ENCODE measurements at places on chromosomes 2 and 18.

GRCh38 chr2:219571311-219572236 is at the start of gene OBSL1:
Gene OBSL1 (minus strand): TSS chr2:219571539. CDS start chr2:219571232, 307 bp downstream.
- no peak for DNase-seq

DNA sequence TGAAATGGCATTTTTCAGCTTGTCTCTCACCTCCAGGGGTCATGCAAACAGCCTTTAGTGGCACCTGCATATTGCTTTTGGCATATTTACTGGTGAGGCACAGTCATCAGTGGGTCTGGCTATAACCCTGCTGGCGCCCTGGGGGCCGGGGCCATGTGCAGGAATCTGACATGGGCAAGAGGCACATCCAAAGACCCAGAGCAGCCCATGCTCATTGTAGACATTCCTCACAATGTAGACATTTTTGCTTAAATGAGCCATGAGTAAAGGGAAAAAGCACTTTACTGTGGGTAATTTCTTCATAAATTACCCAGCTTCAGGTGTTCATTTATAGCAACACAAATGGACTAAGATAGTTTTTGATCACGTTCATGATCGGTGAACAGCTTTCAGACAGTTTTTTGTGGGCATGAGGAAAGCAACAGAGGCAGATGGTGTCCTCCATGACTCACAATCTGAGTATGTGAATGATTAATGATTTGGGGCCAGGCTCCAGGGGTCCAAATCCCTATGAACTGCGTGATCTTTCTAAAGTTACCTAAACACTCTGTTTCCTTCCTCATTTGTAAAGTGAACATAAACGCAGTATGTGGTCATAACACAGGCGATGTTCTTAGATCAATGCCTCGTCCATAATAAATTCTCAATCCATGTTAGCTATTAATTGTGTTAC is 85.8 kb downstream of the LIPG start:
- no peak for DNase-seq

DNA sequence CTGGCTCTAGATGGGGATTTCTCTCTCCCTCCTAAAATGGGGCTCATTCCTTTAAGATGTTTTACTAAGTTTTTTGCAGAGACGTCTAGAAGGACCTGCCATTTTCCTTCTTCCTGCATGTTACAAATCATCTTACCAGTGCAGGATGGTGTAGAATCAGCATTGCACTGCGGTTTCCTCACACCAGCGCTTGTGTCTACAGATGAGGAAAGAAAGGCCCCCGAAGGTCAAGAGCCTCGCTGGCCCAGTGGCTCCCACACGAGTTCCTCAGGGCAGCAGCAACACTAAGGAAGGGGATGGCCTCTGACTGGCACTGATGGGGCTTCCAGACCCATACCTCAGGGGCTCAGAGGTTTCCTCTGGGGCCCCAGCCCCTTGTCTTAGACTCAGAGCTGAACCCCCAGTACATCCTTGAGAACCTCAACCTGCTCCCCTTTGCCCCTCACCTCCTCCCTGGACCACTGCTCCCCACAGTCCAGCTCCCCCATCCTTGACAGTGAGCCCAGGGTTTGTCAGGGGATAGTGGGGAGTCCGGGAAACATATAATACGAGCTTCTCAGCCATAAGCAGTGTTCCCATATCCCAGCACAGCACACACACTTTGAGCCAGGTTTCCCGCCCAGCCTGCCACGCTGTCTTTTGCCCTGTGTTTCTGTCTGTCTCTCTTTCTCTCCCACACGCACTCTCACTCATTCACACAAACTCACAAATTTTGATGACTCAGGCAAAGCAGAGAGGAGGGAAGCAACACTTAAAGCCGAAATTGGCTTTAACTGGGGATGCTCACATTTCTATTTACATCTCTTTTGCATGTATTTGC is 29.4 kb downstream of the ZFP36L2 start:
- no peak for DNase-seq

DNA sequence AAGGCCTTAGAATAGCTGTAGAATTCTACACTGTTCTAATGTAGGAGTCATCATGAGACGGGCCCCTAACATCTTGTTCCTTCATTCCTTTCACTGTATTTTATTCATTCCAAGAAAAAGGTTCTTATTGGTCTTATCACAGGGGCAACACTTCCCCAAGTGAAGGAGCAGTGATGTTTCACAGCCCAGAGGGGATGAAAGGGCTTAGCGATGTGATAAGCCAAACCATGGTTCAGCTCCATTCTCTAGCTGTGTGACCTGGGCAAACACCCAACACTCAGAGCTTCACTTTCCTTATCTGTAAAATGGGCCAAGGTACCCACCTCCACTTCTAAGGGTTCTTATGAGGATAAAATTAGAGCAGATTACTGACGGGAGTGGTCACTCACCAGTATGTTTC is 25.4 kb upstream of the HS6ST1 start:
- no peak for DNase-seq

GRCh38 chr2:3839476-3839875 is 136.1 kb downstream of the DCDC2C start:
- DNase-seq: no peak

DNA sequence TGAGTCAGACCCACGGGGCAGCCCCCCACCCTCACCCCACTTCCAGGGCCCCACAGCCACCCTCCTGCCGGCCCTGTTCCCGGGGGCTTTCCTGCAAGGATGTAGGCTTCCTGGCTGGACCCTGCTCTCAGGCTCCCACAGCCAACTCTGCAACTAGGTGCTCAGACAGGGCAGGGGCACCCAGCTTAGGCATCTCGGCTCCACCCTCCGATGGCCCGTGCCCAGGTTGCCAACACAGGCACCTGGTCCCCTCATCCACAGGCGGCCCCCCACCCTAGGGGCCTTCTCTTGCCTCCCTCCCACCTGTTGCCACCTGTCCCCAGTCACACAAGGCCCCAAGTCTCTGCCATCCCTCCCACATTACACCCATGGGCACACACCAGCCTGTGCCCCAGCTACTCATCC is 34.6 kb downstream of the HS6ST1 start:
- DNase-seq: no peak

GRCh38 chr2:24744356-24744755 is 48.8 kb downstream of the PTRHD1 start:
- no peak for DNase-seq

GRCh38 chr2:216385478-216385877 is 13.2 kb upstream of the MARCHF4 start:
- DNase-seq: no peak

GRCh38 chr2:241489733-241490680 is 18.4 kb downstream of the STK25 start:
- DNase-seq: no peak

DNA sequence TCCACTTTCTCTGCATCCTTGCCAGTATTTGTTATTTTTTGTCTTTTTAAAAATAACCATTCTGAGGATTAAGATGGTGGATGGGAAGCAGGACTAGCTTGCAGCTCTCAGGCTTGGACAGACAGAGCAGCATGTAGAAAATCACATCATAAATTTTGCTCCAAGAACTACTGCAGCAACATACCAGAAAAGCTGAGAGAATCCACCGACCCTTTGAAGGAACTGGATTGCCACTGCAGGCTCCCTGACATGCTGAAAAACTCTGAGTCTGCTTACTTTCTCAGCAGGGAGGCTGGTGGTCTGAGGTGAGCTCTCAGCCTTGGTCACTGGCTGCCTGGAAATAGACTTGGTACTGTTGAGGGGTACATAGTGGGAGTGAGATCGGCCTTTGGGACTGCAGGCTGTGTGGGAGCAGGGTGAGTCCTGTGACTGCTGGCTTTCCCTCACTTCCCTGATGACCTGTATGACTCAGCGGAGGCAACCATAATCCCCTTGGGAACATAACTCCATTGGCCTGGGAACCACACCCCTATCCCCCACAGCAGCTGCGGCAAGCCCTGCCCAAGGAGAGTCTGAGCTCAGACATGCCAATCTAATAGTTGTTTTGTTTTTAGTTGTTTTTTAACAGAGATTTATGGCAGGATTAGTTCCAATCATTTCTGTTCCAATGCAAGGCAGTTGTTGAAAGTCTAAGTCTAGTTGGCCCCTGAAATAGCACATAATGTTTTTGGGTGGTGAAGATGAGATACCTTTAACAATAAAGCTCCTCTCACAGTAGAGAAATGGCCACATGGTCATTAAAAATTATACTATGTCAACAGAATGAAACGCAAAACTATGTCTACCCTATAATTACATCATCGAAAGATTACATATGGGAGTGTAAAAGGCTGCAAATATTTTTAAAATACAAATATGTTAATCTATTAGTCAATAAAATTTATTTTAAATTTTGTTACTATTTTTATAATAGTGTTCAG is 414.2 kb upstream of the CHAC2 start:
- DNase-seq: no peak

GRCh38 chr2:225781991-225782390 is 382.5 kb downstream of the NYAP2 start:
- no peak for DNase-seq

DNA sequence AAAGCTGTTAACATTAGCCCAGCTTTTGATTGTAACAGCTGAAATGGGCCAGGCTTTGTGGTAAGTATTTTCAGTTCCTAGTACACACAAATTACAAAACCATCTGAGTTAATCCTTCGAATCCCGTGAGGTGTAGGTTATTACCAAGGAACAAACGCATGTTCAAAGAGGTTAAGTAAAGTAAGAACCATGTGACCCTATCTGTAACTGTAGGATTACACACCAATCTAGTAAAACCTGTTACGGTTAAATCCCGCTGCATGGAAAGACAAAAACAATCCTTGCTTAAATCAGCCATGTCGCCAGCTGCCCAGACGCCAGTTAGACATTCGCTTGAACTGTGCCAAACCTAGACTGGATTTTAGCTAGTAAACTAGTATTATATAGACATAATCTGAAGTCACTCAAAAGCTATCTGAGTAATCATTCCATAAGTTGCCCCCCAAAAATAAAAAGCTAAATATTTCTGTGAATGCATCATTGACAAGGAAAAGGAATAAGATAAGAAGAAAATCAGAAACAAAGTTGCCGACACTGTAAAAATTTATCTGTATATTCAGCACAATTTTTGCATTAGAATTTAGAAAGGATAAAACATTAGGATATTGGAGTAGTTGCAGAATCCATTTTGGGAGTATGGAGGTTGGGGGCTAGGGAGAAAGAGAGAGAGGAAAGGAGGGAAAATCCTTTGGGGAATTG is 638.0 kb downstream of the CNTNAP5 start:
- no peak for DNase-seq

DNA sequence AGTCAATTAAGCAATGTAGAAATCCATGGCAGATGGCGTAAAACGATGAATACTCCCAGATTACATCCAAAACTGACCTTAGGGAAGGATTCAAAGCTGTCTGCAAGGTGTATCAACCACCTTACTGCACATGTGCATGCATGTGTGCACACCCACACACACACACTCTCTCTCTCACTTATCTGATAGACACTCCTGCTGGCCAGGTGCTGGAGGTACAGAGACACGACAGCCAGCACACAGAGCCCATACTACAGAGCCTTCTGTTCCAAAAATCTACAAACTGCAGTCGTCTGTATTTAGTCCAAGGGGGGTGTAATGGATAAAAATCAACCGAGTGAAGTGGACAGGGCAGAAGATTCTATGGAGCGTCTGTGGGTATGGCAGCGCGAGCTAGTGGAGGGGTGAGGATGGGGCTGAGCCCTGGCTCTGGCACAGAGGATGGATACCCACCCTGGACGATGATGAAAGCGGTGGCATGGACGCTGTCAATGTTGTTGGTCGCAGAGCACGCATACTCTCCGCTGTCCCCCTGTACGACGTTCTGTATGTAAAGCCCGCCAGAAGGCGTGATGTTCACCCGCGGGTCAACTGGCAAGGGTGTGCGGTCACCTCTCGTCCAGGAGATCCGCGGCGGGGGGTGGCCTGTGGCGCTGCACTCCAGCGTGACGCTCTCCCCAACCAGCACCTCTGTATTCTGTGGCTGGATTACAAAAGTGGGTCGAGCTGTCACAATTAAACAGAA is 78.4 kb downstream of the PXDN start:
- no peak for DNase-seq

DNA sequence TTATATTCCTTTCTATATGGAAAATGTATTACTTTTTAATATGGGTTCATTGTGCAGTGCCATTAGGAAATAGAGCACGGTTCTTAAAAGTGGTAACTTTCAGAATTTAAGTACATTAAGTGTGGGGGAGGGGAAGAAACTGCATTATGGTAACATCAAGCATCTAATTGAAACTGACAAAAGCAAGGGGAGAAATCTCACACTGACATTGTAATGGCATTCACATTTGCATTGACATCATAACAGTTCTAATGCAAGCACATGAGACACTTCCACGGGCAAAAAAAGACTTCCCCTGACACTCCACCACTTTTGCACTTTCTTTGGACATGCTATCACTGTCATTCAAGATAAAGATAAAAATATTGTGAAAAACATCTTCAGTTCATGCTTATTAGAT is 431.3 kb upstream of the SMIM21 start:
- no peak for DNase-seq

DNA sequence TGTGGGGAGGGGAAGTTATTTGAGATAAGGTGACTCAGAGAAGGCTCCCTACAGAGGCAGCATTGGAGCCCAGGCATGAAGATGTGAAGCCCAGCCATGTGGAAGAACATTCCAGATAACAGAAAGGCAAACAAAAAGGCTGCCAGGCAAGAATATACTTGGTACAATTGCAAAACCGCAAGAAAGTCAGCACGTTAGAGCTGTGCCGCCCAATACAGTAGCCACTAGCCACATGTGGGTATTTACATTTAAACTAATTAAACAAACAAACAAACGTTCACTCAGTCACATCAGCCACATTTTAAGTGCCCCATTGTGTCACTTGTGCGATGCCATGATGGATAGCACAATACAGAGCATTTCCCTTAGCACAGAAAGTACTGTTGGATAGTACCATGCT is 179.6 kb downstream of the SATB2 start:
- no peak for DNase-seq

GRCh38 chr2:39506215-39506614 is 69.1 kb upstream of the MAP4K3 start:
- DNase-seq: no peak

- DNase-seq: no peak
These were observed 94.5 kb upstream of the TMEM178A start for GRCh38 chr2:39571111-39571731.

DNA sequence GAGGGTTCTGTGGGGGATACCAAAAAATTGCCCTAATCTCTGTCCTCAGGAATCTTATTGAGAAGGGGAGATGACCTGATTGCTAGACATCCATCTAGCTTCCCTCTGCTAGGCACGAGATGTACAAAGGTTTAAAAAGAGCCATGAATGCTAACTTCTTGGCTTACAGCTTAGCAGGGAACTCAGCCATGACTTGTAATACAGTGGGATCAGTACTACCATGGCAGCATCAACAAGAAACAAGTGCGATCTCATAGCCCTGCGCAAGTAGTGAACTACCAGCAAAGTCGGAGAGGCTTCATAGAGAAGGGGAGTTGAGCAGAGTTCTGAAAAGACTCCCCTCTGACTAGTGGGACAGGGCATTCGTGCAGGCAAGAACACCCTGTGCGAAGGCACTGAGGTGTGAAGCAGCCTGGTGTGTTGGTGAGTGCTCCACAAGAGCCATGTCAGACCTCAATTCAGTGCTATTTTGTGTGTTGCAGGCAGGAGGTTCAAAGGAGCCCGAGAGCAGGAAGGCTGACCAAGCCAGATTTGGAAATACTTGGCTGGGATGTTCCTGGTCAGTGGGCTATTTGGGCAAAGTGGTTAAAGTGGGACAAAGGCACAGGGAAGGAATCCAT is 130.0 kb downstream of the FMNL2 start:
- DNase-seq: no peak

Measured in stimulated activated CD8-positive, alpha-beta memory T cell treated with anti-CD3 and anti-CD28 coated beads, Interleukin-4, amount 100 ng/mL, for 1 hour (primary cell).